ENCODE measurements at places on chromosomes 6 and 20. TPM values are rescaled to one million over a fixed set of nuclear protein-coding genes. Genes with fewer than 3 reads are reported as not detected.

Gene RNF144B
- 1.1 TPM for total RNA-seq

Gene ADGRF1
- not detected for total RNA-seq

Gene TOX2
- 24.8 TPM for total RNA-seq

Gene HLA-DOB
- total RNA-seq: 0.29 TPM

Gene TNF
- total RNA-seq: not detected

Gene ISM1
- not detected for total RNA-seq

Gene HLA-C
- 479 TPM for total RNA-seq

Gene CLDN20
- not detected for total RNA-seq

Gene PI3
- not detected for total RNA-seq

Gene BTN1A1
- not detected for total RNA-seq

Gene CEP57L1
- 24.5 TPM for total RNA-seq
